Diencephalon (tissue), 1 donor: ENCODE measurements at places on chromosomes 5 and 9. TPM values are rescaled to one million over a fixed set of nuclear protein-coding genes. Genes with fewer than 3 reads are reported as not detected.

Gene TESK1
- 20.1 TPM for total RNA-seq

Gene NFX1
- 21.2 TPM for total RNA-seq

Gene CLIC3
- not detected for total RNA-seq

Gene FOXD4L4
- 1.4 TPM for total RNA-seq

Gene STING1
- total RNA-seq: 9.9 TPM

Gene PCDHGB3
- total RNA-seq: 9.2 TPM

Gene LVRN
- 1.8 TPM for total RNA-seq

Gene NIM1K
- total RNA-seq: 12.7 TPM

Gene GMCL2
- not detected for total RNA-seq

Gene PCDHA1
- total RNA-seq: 13.8 TPM

Gene KLHL3
- total RNA-seq: 19.8 TPM

Gene HMMR
- total RNA-seq: 4.4 TPM

Gene PTPRD
- total RNA-seq: 248 TPM

Gene DOK3
- 4.4 TPM for total RNA-seq

Gene NR5A1
- total RNA-seq: 0.69 TPM

Gene KIF12
- total RNA-seq: 0.92 TPM

Gene SHOC1
- not detected for total RNA-seq

Gene ARHGEF28
- 15.0 TPM for total RNA-seq
